ENCODE measurements at places on chromosomes 7 and 10.

GRCh38 chr10:126203746-126204145 is 184.5 kb downstream of the ADAM12 start:
- no peak for DNase-seq

- DNase-seq: no peak
These were observed 40.8 kb downstream of the PRPS1L1 start for GRCh38 chr7:17986851-17987250.

GRCh38 chr10:50885097-50885859 is at the start of gene A1CF:
A1CF (minus strand) TSS chr10:50885627; CDS start chr10:50859940, 25,687 bp downstream.
- no peak for DNase-seq

DNA sequence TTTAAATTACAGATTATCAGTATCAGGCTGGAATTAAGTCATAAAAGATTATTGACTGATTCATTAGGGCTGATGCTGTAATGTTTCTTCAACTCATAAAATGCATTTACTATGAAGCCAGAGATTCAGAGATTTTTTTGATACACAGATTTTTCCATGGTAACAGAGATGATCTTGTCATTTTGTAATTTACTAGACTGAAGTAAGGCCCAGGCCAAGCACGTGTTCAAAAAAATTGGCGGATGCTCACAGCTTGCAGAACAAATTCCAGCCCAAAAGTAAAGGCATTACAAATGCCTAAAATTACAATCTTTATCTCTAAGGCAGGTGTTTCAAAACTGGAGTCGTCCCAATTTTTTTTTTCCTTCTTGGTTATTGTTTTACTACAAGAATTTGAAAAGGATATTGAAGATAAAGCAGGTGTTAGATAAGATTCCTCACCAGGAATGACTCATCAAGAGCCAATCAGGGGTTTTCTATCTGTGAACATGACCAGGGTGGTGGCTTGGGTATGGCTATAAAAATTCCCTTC is 78.4 kb upstream of the MEOX2 start:
- DNase-seq: no peak

DNA sequence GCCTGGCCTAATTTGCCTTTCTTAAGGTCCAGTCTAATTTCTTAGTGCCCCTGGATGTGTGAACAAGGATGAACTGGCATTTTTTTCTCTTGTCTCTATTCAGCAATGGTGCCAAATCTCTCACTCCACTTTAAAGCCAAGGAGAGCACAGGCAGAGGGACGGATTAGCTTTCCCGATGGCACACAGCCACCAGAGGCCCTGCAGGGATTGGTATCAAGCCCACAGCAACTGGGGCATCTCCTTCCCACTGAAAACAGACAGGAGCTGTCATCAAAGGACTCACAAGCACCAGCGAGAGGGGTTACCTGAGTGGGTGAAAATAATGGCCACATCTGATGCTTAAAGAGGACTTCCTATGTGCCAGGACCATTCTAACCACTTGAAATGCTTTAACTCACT is 83.1 kb downstream of the ITIH5 start:
- no peak for DNase-seq

GRCh38 chr7:90869335-90869734 is 273.2 kb downstream of the CDK14 start:
- DNase-seq: no peak

Measured in stimulated activated CD4-positive, alpha-beta T cell treated with anti-CD3 and anti-CD28 coated beads, Interleukin-15, amount 100 ng/mL, for 48 hours (primary cell).